Activated T-helper 9 cell treated with anti-CD3 and anti-CD28 coated beads, Interleukin-2, amount 50 U/mL, for 16 hours (primary cell): ENCODE measurements at places on chromosomes 5 and 9.

GRCh38 chr9:121767171-121767769, 115.8 kb downstream of the DAB2IP start:
- no peak for DNase-seq

GRCh38 chr5:181108578-181109165, 22.3 kb downstream of the OR2V1 start:
- DNase-seq, result no peak

DNA sequence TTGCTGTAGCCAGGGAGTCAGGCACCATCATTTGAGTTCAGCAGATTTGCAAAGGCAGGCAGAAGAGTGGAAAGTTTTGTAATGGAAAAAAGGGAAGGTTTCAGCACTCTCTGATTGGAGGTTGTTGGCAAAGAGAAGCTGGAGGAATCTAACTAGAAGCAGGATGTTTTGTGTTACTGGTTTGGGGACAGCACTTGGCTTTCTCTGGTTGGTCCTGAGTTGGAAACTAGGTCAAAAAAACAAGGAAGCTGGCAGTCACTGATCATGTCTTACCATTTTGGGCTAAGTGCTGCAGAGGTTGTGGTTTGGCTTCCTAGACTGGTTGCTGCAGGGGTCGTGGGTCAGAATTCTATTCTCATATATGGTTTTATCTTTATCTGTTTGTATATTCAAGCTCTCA, 189.8 kb downstream of the DRD1 start:
- DNase-seq, result no peak

DNA sequence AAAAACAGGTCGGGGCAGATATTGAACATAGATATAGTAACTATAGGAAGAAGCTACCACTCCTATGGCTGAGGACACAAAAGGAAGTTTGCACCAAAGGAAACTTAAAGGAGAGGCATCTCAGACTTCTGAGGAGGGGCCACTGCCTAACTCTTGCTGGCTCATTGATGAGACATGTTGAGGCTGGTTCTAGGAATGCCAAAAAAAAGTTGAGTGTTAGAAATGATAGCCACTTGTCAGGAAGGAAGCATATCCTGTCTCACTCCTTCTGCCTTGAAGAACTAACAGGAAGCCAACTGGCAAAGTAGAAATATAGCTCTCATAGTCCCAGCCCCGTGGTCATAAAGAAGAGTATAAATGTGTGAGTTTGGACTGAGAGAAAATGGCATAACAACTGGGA, 23.3 kb upstream of the STOM start:
- no peak for DNase-seq

GRCh38 chr5:167381457-167381856, 910.0 kb upstream of the WWC1 start:
- DNase-seq, result no peak

DNA sequence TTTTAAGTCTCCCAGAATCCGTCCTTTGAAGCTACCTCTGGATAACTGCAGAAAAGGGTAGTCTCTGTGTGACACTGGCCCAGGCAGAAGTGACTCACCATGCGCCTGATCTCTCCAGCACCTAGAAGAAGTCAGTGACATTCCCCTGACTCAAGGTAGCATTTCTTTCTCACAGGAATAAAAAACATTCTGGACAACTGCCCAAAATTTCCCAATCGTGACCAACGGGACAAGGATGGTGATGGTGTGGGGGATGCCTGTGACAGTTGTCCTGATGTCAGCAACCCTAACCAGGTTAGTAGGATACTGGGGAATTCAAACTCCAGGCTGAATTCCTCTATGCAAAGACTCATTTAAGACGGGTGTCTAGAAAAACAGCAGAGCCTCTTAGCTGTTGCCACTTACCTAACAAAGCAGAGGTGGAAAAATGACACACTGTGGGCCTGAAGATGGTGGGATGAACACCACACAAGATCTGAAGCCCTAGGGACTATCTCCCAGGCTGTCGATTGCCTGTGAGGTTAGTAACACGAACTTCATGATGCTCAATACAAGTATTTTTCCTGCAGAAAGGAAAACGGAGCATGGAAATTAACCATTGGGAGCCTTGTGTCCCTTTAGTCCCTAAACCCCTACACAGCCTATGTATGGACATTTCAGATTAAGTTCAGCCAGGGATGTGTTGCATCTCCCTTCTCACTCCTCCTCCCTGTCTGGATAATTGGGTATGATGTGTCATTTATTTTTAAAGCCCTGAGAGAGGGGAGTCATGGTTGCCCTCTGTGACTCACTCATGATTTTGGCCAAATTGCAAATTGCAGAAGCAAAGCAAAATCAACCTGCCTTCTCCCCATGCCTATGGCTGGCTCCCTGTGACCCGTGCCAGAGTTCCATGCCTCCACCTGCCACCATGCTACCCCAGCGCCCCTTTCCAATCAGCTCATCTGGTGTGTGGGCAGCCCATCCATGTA, 37.2 kb downstream of the THBS4 start:
- DNase-seq, result no peak

GRCh38 chr5:159021901-159022556, 77.7 kb downstream of the EBF1 start:
- no peak for DNase-seq
